ENCODE measurements at places on chromosomes 16 and 17. TPM values are rescaled to one million over a fixed set of nuclear protein-coding genes. Genes with fewer than 3 reads are reported as not detected.

DNA sequence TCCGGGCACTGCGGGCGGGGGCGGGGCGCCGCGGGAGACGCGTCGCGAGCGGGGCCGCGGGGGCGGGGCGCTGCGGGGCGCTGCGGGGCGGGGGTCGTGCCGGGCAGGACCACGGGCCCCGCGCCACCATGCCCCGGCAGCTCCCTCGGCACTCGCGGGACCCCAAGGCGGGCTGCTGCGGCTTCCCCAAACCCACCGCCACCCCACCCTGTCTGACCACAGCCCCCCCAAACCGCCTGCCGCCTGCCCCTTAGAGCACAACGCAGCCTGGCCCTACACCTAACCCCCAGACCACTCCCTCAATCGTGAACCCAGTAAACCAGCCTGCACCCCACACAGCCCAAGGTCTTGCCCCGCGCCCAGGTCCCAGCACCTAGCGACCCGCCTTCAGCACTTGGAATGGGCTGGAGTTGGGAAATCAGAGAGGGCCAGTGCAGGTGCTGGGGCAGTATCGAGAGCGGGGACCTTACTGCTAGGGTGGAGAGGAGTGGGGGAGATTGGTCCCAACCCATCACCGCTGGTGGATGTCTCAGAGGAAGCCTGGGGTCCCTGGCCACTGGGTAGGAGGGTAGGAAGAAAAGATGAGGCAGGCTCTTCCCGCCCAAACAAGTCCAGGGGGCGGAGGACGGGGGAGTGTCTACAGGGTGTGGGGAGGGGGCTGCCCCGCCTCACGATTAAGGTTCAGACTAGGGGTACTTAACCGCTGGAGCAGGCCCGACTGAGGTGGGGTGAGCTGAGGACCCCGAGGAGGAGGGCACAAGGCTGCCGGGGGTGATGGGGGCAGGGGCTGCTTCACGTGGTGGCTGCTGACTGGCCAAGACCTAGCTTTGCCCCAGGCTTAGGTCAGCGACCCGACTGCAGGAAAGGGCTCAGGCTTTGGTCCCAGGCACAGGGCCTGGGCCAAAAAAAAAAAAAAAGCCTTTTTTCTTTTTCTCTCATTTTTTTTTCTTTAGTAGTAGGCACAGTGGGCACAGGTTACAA lies 539 bp upstream of the VAMP2 start:
- peak; percentile 75 for DNase-seq

KCNH6 gene
- total RNA-seq, result not detected

DNA sequence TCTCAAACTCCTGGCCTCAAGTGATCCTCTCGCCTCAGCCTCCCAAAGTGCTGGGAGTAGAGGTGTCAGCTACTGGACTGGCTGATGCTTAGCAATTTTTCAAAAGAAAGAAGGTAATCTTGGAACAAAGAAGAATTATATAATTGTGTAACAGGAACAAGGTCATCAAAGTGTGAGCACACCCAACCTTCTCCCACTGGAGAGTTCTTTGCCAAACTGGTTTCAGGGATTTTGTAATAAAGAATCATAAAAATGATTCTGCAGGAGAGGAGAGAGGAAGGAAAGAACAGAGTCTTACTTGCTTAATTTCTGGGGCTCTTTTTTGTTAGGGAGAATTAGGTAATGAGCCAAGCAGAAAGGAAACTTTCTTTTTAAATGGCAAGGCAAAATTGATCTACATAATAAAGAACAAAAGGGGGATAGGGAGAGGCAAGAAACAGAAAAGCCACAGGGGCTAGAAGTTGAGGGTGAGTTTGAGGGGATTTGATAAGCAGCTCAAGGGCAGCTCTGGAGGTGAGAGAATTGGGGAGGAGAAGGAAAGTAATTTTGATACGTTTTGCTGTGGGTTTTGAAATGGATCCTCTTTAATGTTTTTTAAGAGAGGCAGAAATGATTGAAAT lies 21.3 kb downstream of the CHD9NB start:
- no peak for DNase-seq

- peak; percentile 91 for DNase-seq
Measured at GRCh38 chr17:2416010-2416734, 15.3 kb upstream of the MNT start.

IRF8 gene
- total RNA-seq, result 43.1 TPM

DNA sequence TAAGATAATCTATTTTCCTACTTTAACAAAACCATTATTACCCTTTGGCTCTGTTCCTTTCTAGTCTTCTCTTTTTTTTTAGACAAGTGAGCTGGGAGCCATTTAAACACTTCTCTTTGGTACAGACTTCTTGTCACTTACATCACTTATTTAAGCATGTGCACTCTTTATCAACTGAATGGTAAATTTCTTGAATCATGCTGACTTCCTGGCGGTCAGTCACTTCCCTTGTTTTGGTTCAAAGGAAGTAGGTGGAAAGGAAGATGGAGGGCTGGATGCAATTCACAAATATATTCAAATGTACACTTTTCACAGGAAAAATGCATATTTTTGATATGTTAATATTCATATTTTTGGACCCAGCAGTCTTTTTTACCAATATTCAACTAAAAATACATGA lies 97.1 kb downstream of the ITFG1 start:
- DNase-seq, result no peak

DNA sequence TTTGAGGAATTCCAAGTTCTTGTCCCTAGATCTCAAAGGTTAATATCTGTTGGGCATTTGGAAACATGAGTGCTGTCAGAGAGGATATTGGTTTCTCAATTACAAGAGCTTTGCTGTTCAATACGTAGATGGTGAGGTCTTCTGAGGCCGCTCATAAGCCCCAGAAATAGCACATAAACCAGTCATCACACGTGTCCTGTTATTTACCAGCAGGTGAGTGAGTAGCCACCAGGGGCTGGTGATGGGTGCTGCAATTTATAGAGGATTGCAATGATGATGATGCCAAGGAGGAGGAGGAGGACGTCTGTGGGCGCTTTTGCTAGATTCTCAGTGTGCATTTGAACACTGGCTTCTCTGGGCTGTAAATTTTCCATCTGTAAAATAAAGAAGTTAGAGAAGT lies 89.0 kb downstream of the SALL1 start:
- DNase-seq, result no peak

TMEM256 gene
- total RNA-seq, result 45.2 TPM

FAM234A gene
- 56.0 TPM for total RNA-seq

MLLT6 gene
- 133 TPM for total RNA-seq

DNA sequence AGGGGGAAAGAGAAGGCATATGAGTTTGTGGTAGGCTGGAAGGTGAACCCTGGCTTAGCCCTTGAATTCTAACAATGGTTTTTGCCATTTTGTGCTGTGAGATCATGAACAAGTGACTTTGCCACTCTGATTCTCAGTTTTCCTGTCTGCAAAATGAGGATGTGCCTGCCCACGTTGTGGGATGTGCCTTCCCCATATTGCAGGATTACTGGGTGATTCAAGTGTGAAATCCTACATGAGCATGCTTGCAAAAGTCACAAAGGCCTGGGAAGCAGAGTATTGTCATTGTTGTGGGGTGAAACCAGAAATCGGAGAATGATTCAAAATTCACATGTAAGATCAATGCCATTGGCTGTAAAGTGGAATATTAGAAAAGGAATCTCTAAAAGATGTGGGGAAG lies 28.6 kb upstream of the TVP23A start:
- DNase-seq, result no peak

DNA sequence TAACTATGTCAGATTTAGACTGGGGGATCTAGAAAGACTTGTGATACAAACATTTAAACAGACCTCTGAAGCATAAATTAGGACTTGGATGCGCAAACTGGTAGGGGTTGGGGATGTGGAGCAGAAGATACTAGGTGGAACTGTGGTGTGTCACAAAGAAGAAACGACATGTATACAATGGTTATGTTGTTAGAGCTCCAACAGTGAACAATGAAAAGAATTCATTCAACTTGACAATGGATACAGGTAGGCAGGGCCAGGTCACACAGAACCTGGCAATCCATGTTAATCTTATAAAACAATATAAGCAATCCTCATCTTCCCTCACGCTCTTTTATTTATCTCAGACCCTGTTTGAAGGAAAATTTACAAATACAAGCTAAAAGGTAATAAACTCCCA lies 102.0 kb downstream of the CDC27 start:
- no peak for DNase-seq

GRCh38 chr16:57413301-57413730 lies 8.7 kb downstream of the CCL17 start:
- DNase-seq, result no peak

- no peak for DNase-seq
Measured at GRCh38 chr16:89371968-89372634, 118.3 kb downstream of the ANKRD11 start.

DNA sequence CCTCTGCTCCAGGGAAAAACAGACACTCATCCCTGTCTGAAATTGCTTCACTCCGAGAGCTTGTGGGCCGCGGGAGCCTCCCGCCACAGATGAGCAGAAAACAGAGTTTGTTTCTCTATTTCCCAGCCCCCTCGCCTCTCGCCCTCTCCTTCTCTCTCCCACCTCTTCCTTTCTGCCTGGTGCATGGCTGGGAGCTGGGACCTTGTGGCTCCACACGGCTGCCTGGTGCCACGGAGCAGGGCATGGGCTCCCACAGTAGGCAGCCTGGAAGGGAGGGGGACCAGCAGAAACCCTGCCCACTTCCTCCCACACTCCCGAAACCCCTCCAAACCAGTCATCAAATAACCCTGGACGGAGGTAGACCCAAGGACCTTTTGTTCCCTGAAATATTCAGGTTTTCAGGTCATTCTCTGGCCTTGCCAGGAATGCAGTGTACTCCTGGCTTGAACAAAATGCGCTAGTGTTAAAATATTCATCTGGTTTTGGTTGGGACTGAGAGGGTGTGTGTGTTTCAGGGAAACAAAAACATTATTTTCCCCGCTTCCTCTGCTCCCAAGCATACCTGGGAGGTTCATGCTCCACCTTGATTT lies 204.9 kb downstream of the C16orf78 start:
- no peak for DNase-seq

DNA sequence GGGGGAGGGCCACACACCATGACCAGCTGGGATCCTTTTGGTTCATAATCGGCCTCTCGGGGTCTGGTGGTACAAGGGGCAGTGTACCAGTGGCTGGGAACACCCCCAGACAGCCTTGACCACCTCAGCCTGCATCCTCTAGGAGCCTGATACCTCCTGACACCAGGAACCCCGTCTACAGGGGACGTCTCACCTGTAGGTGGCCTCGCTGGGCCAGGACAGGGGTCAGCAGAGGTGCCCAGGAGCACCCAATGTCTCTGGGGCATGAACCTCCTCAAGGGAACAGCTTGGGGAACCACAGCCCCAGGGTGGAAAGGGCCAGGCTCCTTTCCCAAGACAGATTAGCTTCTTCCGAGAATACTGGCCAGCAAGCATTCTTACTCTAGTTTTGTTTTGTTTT lies 2.5 kb upstream of the METRNL start:
- no peak for DNase-seq

CRYBA1 gene
- not detected for total RNA-seq

ATP6V0C gene
- total RNA-seq, result 298 TPM

DNA sequence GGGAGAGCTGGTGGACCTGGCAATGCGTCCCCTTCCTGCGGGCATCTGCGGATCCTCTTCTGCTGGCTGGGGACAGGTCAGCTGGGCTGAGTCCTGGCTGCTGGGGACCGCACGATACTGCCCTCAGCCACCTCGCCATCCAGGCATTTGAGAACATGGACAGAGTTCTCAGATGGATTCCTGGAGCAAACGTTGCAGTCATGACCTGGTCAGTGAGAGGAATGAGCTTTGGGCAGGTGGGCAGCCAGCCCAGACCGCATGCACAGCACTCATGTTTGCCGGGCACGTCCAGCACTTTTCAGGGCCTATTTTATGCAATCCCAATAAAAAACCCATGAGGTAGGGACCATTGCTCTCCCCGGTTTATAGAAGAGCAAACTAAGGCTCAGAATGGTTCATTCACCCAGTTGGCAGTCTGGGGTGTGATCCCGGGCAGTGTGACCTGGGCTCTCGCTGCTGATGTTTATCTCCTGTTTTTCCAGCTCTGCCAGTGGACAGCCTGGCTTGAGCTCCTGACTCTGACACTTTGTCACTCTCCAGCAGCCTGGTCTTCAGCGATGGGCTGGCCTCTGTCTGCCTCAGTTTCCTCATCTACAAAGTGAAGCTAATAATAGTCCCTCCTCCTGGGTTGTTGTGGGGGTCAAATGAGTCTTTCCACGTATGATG lies 294.7 kb downstream of the IRF8 start:
- DNase-seq, result no peak

DNA sequence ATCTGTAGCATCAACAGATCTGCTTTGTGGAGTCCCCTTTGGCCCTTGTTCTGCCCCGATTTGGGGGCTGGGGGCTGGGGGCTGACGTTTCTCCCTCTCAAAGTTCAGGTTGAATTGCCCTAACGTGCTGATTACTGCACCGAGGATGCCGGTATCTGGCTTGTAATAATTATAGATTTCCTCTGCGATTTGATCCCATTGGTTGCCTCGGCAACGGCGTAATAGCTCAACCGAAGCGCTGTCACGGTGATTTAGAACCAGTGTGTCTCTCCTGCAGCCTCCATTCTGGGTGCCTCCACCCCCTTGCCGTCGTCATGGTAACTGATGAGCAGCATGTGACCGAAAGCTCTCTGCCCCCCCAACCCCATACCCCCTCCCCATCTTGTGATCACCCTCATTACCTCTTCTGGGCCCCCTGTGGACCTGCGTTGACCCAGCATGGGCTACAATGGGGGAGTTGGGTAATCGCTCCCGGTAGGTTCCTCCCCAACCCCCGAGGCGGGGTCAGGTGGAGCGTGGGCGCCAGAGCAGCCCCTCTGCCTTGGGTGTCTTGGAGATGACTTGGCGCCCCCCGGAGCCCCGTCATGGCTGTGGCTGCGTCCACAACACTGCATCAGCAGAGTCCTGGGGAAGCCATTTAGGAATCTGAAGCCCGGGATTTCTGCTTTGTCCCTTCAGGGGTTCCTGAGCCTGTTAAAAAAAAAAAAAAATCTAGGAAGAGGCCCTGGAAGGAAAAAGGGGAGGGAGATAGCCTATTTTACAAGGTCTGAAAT lies 38.4 kb downstream of the ABAT start:
- no peak for DNase-seq

ATXN2L gene
- total RNA-seq, result 118 TPM

DNA sequence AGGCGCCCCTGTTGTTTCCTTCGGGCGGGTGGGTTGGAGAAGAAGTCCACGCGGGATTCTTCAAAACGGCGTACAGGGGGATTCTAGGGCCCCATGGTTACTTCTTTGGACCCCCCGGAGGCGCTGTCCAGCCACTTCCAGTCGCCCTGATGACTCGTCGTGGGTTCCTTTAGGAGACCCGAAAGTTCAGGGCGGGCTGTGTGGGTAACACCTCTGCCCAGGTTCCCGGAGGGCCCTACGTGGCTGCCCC lies 716 bp upstream of the HIC1 start:
- DNase-seq, result no peak

CRHR1 gene
- total RNA-seq, result not detected
